Fibroblast of skin of left biceps (primary cell): ENCODE measurements at places on chromosomes 3 and 15.

DNA sequence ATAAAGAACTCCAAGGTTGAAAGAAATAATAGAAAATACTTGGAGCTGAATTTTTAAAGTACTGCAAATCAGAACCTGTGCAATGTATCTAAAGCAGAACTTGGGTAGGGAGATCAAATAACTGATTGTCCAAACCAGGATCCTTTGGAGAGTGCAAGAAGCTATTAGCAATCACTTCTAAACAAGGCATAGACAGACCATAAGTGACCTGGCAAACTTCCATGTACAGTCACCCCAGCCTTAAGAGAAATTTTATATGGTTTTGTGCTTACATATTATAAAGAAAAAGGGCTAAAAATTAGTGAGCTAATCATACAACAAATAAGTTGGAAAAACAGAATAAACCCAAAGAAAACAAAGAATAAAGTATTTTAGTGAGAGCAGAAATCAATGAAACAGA lies 35.2 kb downstream of the ETV5 start:
- DNase-seq = no peak

DNA sequence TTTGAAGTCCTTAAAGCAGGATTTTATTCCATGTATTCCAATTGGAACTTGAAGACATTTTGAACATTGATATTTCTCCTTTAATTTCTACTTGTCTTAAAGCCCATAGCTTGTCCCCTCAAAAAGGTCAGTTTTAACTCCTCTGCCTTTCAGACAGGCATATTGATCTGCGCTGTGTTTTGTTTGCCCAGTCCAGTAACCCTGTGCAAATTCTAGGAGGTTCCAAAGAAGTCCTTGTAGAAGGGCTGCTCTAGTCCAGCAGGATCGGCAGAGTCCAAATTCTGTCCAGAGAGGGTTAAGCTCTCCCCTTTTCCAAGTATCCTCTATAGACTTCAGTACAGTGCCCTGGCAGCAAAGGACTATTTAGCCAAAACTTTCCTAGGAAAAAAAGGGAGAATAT lies 105.6 kb upstream of the MANF start:
- DNase-seq = no peak

DNA sequence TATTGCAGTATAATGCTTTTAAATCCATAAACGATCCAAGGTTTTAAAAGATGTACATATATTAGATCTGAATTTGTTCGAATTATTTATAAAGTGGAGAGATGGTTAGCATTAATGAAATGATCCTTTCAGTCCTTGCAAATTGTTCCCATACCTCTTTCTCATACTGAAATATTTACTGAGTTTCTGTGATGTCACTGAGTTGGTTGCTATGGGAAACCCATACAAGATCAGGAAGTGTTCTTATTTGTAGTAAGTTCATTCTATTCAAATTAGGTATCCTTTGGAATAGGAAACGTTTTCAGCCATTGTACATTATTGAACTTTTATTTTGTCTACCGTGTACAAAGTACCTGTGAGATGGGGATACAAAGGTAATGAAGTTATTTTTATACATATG lies 73.2 kb upstream of the CHL1 start:
- no peak for DNase-seq

GRCh38 chr3:181722156-181722555 lies 10.4 kb downstream of the SOX2 start:
- DNase-seq = no peak

- no peak for DNase-seq
Measured at GRCh38 chr3:37540786-37541185, 320.9 kb upstream of the CTDSPL start.

- DNase-seq = no peak
Measured at GRCh38 chr3:100702082-100702979, 7.0 kb upstream of the TFG start.

- no peak for DNase-seq
Measured at GRCh38 chr15:51184627-51185026, 89.9 kb upstream of the TNFAIP8L3 start.

- DNase-seq = no peak
Measured at GRCh38 chr15:71674354-71674753, 136.0 kb upstream of the NR2E3 start.

GRCh38 chr3:185728630-185729336 lies 96.1 kb downstream of the IGF2BP2 start:
- DNase-seq = no peak
